Retina (tissue), 1 donor: ENCODE measurements at places on chromosomes 4 and X.

DNA sequence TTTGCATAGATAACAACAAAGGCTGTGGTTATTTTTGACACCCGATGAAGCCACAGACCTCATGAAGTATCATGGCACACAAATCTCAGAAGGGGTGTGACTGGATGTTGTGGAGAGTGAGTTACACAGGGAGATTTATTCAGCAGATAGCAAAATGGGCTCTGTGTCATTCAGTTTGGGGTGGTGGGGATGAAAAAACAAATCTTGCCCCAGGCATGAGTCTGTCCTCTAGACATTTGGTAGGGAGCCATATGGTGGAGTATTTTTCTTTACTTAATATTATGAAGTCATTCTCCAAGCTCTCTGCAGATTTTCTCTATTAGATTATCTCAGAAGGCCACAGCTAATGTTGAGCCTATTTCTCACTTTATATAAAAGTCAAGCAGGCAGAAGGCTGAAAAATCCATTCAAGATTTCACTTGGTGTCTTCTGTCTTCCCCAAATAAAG is 277.1 kb upstream of the TENM3 start:
- no peak for DNase-seq

DNA sequence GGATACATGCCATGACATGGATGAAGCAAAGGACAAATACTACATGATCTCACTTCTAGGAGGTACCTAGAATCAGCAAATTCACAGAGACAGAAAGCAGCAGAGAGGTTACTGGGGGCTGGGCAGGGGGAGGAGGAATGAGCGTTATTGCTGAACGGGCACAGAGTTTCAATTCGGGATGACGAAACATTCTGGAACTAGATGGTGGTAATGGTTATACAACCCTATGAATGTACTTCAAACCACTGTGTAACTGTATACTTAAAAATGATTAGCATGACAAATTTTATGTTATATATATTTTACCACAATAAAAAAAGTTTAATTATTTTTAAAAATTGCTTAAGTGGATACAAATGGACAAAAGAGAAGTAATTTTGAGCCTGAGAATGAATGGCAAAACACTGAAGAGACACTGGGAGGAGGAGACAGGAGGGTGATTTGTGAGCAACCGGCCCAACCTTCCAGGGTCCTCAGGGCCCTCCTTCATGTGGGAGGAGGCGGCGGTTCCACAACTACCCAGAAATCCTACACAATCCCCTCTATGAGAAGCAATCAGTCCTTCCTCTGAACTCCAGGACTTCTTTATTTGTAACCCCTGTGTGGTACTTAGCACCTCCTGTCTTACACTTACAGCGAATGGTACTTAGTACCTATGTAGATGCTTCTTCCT is 14.1 kb downstream of the ACSL1 start:
- no peak for DNase-seq

- no peak for DNase-seq
Observed at GRCh38 chr4:30770049-30770549, 49.9 kb downstream of the PCDH7 start.

DNA sequence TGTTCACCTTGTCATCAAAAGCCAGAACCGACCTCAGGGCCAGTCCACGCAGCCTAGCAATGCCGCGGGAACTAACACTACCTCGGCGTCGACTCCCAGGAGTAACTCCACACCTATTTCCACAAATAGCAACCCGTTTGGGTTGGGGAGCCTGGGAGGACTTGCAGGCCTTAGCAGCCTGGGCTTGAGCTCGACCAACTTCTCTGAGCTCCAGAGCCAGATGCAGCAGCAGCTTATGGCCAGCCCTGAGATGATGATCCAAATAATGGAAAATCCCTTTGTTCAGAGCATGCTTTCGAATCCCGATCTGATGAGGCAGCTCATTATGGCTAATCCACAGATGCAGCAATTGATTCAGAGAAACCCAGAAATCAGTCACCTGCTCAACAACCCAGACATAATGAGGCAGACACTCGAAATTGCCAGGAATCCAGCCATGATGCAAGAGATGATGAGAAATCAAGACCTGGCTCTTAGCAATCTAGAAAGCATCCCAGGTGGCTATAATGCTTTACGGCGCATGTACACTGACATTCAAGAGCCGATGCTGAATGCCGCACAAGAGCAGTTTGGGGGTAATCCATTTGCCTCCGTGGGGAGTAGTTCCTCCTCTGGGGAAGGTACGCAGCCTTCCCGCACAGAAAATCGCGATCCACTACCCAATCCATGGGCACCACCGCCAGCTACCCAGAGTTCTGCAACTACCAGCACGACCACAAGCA is 898 bp downstream of the UBQLN2 start:
- DNase-seq, result peak; percentile 73

GRCh38 chr4:156766846-156767245 is 204.8 kb downstream of the PDGFC start:
- DNase-seq, result no peak

GRCh38 chr4:148795156-148795864 is 353.1 kb upstream of the NR3C2 start:
- DNase-seq, result no peak

- DNase-seq, result no peak
Observed at GRCh38 chrX:48616576-48616975, 19.3 kb downstream of the WDR13 start.

GRCh38 chr4:13496605-13497004 is 12.5 kb upstream of the RAB28 start:
- DNase-seq, result no peak

GRCh38 chrX:132843363-132843762 is 115.1 kb downstream of the HS6ST2 start:
- no peak for DNase-seq

GRCh38 chr4:173076903-173077634 is 91.5 kb upstream of the GALNT7 start:
- DNase-seq, result no peak

DNA sequence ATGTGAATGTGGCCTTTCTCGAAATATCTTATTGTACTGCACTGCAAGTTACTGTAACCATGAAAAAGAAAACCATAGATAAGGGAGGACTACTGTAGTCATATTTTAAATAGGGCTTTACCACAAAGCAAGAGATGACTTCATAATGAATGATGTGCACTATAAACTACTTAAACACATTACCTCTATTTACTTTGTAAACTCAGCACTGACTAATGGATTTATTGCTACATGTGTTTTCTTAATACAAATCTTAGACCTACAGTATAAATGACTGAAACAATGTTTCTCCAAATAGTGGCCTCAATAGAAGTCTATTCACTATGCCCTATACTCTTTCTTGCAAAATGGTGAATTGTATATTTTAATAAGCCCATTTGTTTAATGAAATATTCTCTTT is 61.1 kb downstream of the HDX start:
- no peak for DNase-seq

GRCh38 chrX:136639506-136640176 is 8.3 kb upstream of the CD40LG start:
- no peak for DNase-seq

- peak; percentile 21 for DNase-seq
Observed at GRCh38 chr4:78293821-78294301, 236.7 kb downstream of the FRAS1 start.

GRCh38 chr4:40963897-40964478 is 214.2 kb downstream of the NSUN7 start:
- DNase-seq, result no peak

- DNase-seq, result no peak
Observed at GRCh38 chrX:31711166-31711565, 639.3 kb upstream of the FTHL17 start.

DNA sequence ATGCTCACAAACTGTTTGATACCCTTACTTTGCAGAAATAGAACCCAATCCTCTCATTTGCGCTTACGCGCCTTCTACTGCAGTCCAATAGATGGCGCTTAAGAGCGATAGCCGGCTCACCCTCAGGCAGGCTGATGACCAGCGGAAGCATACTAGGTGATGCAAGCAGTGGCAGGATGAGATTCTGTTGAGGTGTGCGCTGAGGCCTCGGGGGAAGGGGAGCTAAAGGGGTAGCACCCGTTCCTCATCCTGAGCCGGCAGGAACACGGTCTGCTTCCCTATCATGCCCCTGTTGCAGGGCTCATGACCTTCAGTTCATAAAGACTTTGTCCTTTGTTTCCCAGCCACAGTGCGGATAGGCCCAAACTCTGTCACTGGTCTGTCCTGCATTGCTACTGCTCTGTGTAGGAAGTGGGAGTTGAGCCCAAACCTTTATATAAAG is 628.9 kb downstream of the TLL1 start:
- DNase-seq, result peak; percentile 22

DNA sequence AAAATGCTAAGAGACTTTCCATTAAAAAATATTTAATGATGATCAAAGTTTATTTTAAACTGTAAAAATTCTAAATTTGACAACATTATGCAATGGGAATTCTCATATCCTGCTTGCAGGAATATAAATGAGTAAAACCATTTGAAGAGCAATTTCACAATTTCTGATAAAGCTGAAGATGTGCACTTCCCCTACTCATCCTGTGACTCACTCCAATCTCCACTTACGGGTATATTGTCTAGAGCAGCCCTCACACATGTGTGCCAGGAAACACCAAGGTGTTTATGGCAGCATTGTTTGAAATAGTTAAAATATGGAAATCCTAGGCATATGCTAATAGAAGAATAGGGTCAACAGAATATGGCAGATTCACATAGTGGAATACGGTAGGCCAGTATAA is 158.4 kb downstream of the PDHA2 start:
- no peak for DNase-seq

- no peak for DNase-seq
Observed at GRCh38 chr4:108772402-108772801, 9.5 kb upstream of the ETNPPL start.

DNA sequence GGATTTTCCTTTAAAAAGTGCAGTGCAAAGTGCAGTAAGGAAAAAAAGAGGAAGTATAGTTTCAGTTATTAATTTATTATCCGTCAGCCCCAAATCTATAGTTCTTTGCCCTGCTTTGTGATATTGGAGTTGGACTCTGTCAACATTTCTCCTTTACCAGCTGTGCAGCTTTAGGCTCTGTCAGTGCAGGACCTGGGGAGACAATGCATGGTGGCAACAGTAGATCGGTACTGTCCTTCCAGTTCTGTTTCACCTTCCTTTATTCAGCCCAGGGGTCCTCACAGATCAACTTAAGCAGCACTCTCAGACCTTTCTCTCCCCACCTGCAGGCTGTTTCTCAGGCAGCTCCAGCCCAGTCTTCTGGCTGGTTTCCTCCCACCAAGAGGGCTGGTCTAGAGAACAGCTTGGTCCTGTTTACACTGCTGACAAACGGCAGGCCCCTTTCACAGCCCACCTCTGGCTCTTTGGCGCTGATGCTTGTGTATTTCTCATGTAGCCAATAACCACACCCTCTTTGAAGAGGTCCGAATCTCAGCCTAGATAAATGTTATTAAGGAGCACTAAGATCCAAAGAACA is 71.6 kb downstream of the MCUB start:
- peak; percentile 3 for DNase-seq

- DNase-seq, result no peak
Observed at GRCh38 chr4:6991771-6992557, 51.2 kb upstream of the TADA2B start.

GRCh38 chr4:38752372-38752940 is 30.3 kb downstream of the TLR10 start:
- peak; percentile 22 for DNase-seq

DNA sequence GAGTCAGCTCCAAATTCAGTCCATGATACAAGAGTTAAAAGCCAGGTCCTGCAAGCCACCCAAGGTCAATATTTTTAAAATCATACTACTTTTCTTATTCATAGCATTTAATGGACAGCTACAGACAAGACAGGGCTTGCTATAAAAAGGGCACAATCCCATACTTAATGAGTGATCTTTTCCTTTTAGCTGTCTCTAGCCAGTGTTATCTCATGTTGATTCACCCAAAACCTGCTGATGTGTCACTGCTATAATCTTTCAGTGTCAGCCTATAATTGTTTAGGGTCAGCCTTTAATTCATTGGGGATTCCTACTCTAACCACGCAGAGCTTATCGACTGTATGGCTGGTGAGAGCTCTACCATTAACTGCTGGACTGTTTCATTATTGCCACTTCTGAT is 51.2 kb upstream of the HCCS start:
- DNase-seq, result no peak

DNA sequence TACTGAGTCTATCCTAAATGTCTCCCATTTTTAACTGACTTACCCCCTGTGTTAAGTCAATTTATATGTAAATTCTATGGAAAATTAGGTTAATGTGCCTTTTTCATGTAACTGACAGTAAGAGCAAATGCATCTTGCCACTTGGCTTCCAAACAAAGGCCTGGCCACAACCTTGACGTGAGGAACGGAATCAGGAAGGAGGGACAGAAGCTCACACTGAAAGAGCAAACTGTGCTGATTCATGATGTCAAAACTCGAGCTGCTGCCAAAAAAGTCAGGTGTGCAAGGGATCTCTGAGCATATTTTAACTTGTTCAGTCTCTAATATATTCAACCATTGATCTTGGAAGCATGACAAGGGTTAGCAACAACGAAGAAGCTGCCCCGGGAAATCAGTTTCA is 35.8 kb downstream of the GPM6A start:
- DNase-seq, result no peak

DNA sequence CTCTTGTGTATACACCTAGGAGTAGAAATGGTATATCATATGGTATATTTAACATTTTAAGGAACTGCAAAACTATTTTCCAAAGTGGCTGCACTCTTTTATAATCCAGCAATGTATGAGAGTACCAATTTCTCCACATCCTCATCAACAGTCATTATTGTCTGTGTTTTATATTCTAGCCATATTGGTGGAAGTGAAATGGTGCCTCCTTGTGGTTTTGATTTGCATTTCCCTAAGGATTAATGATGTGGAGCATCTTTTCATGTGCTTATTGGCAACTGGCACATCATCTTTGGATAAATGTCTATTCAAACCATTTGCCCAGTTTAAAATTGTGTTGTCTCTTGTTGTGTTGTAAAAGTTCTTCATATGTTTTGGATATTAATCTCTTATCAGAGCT is 9.6 kb downstream of the BMP15 start:
- DNase-seq, result no peak

- peak; percentile 73 for DNase-seq
Observed at GRCh38 chr4:97238956-97239666, 904.2 kb downstream of the STPG2 start.

- no peak for DNase-seq
Observed at GRCh38 chrX:23939203-23939602, 31.4 kb downstream of the CXorf58 start.

DNA sequence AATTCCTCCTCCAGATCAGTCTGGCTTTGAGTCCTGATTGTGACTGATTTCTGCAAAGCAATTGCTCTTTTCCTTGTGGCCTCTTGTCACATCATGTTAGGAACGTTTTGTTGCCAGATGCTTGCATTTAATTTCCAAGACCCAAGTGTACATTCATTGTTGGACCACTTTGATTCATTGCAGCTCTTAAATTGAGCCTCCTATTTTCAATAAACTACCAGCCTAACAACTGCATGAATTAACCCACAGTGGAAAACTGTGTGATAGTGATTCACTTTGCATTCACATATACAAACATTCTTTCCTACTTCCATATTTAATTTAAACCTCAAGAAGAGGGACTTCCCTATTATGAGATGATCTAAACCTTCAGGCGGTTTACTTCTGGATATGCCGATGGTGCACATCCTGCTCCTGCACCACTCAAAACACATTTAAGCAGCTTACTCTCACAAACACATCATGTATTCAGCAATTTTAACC is 118.4 kb downstream of the AFF1 start:
- DNase-seq, result no peak

- DNase-seq, result no peak
Observed at GRCh38 chrX:10242026-10242425, 85.3 kb downstream of the CLCN4 start.
